ENCODE measurements at places on chromosomes 7 and 10.

DNA sequence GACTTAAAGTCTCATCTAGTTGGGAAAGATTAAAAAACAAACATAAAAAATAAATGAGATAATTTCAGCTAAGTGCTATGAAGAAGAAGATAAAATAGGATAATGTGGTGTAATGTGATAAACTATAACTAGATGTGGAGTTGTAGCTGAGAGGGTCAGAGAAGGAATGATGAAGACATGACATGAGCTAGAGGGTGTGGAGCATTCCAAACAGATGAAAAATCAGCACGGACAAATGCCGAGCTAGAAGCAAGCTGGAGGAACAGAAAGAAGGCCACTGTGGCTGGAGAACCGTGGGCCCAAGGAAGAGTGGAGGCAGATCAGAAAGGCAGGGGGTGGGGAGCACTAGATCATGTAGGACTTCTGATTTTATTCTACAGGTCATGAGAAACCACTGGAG lies 70.6 kb downstream of the CDK6 start:
- no peak for DNase-seq

GRCh38 chr10:17122726-17123661 lies 6.6 kb downstream of the CUBN start:
- DNase-seq, result no peak

DNA sequence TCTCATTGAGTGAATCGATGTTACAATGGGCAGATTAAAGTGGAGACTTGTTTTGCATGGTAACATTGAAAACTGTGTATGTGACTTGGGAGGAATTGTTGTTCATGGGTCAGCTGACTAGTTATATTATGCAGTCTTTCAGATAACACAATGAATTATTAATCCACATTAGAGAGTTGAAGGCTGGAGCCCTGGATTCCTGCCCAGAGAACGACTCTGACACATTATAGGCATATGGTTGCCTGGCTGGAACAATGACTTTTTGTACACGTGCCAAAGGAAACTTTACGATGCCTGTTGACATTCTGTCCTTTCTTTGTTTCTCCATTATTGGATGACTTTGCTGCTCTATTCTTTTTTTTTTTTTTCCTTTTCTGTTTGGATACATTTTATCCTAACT lies 52.3 kb upstream of the TMEM229A start:
- no peak for DNase-seq

- DNase-seq, result no peak
These were observed 68.9 kb upstream of the FOXK1 start for GRCh38 chr7:4612939-4613841.

GRCh38 chr7:117061751-117062150 lies 108.5 kb downstream of the ST7 start:
- DNase-seq, result no peak

GRCh38 chr7:125651823-125652528 lies 722.4 kb upstream of the POT1 start:
- DNase-seq, result no peak

DNA sequence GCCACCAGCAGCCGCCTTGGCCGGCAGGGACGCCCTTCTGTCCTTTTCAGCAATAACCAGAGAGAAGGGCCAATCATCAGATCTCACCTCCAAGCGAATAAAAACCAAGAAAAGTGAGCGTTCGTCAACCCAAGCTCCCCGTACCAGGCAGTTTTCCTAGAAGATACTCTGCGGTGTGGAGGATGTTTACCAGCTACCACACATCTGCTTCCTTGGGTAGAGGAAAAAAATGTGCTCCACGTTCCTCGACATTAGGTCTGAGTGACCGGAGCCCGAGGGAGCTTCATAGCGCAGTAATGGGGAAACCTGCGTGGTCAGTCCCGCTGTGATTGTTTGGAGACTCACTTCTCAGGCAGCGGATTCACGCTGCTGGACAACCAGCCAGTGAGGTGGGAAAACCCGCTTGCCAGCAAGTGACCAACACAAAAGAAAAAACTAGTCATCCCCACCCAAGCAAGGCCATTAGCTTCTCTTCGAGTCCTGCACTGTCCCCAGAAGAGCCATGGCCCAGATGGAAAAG lies 73.0 kb downstream of the ZRANB1 start:
- no peak for DNase-seq

DNA sequence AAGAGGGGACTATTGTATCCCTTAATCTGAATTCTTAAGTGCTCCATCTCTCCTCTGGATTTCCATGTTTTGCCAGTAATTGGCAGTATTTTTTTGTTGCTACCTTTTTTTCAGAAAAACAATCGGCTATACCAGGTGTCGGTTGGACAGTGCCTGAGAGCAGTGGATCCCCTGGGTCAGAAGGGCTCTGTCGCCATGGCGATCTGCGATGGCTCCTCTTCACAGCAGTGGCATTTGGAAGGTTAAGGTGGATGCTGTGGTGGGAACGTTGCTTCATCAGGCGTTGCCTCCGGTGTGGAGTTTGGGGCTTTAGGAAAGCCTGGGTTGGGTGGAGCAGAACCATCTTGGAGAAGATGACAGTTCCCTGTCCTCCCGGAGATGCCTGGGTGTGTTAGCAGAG lies 96.0 kb downstream of the GALNT11 start:
- DNase-seq, result no peak

GRCh38 chr10:80583685-80584084 lies 46.0 kb downstream of the SH2D4B start:
- DNase-seq, result no peak

GRCh38 chr7:66921918-66922486 lies 977 bp downstream of the TMEM248 start:
- DNase-seq, result peak; percentile 14

DNA sequence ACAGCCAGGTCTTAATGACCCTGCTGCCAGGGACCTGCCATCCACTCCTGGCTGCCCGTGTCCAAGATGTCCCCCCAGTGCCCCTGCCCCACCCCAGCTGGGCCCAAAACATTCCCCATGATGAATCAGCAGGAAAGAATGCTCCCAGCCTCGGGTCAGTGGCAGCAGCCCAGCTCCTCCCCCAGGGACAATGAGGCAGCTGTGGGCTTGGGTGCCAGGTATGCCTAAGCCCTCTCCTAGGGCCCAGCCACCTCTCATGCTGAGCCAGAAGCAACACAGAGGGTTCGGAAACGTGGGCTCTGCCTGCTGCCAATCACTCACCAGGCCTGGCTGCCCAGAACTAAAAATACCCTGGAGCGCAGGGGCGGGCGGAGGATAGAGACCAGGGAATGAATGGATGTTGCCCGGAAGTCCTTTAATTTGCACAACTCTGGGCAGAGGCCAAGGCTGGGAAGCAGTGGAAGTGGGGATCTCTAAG lies 1.5 kb upstream of the LOXL4 start:
- no peak for DNase-seq

DNA sequence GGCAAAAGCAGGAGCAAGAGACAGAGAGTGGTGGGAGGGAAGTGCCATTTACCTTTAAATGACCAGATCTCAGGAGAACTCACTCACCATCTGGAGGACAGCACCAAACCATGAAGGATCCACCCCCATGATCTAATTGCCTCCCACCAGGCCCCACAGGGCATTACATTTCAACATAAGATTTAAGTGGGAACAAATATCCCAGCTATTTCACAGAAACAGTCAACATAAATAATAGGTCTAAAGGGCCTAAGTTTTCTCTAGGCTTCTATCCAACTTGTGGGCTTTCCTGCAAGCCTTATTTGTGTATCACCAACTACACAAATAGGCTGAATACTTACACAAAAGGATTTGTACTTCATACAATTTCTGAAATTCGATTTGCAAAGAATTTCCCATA lies 196.8 kb upstream of the POT1 start:
- DNase-seq, result no peak

Measured in stimulated activated CD4-positive, alpha-beta T cell treated with anti-CD3 and anti-CD28 coated beads, Interleukin-2, amount 100 ng/mL, for 24 hours (primary cell).